ENCODE measurements at places on chromosomes 1 and 21.

- no peak for DNase-seq
These were observed 20.2 kb downstream of the MACO1 start for GRCh38 chr1:25450891-25451290.

GRCh38 chr1:28045777-28046176 is 42.6 kb downstream of the EYA3 start:
- no peak for DNase-seq

DNA sequence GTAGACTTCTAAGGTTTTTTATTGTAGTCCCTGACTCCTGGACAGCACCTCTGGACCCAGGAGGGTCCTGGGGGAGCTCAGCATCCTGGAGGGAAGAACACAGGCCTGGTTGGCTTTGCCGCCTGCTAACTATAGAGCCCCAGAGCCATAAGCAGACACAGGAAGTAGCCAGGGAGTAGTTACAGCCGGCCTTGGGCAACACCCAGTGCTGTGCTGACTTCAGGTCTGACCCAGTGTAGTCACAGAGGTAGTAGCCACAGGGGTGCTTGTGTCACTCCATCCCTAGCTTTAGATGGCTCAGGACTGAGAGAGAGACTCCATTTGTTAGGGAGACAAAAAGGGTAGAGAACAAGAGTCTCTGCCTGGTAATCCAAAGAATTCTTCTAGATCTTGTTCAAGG is 21.9 kb downstream of the MCOLN2 start:
- DNase-seq, result peak; percentile 56

- DNase-seq, result no peak
These were observed 23.4 kb downstream of the WDR4 start for GRCh38 chr21:42855937-42856335.

GRCh38 chr1:201653883-201654282 is 115.0 kb downstream of the NAV1 start:
- DNase-seq, result no peak

DNA sequence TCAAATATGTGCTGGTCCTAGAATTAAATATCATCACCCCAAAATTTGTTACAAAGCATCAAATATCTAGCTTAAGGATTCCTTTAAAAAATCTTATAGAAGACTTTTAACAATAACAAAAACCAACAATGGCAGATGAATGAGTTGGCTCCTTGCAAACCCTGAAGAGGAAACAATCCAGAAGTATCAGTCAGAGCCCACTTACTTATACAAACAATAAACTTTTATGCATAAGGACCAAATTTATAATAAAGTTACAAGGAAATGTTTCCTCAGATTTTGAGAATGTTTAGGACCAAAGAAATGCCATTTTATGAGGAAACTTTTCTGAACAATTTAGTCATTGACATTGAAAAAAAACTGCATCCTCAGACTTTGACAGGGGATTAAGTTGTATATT is 52.7 kb downstream of the LPAR3 start:
- DNase-seq, result no peak

- no peak for DNase-seq
These were observed 2.2 kb downstream of the NUDC start for GRCh38 chr1:26923711-26924110.

- no peak for DNase-seq
These were observed 383.8 kb downstream of the LMO4 start for GRCh38 chr1:87712261-87713010.

GRCh38 chr1:54337928-54338327 is 68.3 kb downstream of the SSBP3 start:
- no peak for DNase-seq

GRCh38 chr1:244207042-244207934 is 156.2 kb downstream of the ZBTB18 start:
- no peak for DNase-seq
